ENCODE measurements at places on chromosomes 5 and 9. TPM values are rescaled to one million over a fixed set of nuclear protein-coding genes. Genes with fewer than 3 reads are reported as not detected.

IFNA2 gene
- total RNA-seq = not detected

OR2V2 gene
- not detected for total RNA-seq

FBP2 gene
- not detected for total RNA-seq

GRM6 gene
- total RNA-seq = not detected

ACOT12 gene
- not detected for total RNA-seq

C5orf34 gene
- total RNA-seq = 8.9 TPM

TEX53 gene
- total RNA-seq = not detected

OSTF1 gene
- 38.4 TPM for total RNA-seq

NUTM2F gene
- total RNA-seq = not detected

WNT8A gene
- total RNA-seq = not detected

KIF12 gene
- not detected for total RNA-seq

CAMK2A gene
- not detected for total RNA-seq

PDE8B gene
- 0.16 TPM for total RNA-seq

IL13 gene
- total RNA-seq = 0.72 TPM

INSL6 gene
- not detected for total RNA-seq

PTAR1 gene
- total RNA-seq = 27.7 TPM
